ENCODE measurements at places on chromosomes 2 and 18. TPM values are rescaled to one million over a fixed set of nuclear protein-coding genes. Genes with fewer than 3 reads are reported as not detected.

The SCN1A gene
- total RNA-seq = 0.42 TPM

The POLR1A gene
- 11.8 TPM for total RNA-seq

The DOK6 gene
- total RNA-seq = 0.74 TPM

The CTDSP1 gene
- total RNA-seq = 134 TPM

The TTC39C gene
- 40.7 TPM for total RNA-seq

The ANKRD23 gene
- 4.0 TPM for total RNA-seq

The CFAP210 gene
- not detected for total RNA-seq

The TMEM17 gene
- 4.9 TPM for total RNA-seq

GRCh38 chr2:240638512-240639160, 13.4 kb downstream of the GPR35 start:
- H3K4me3 ChIP-seq = no peak overlapping the region
- H3K4me1 ChIP-seq = no peaks in the 10 kb centered on the region
- no peaks in the 10 kb centered on the region for H3K36me3 ChIP-seq
- H3K27me3 ChIP-seq = no peaks in the 10 kb centered on the region
- no peak overlapping the region for H3K27ac ChIP-seq

- H3K27me3 ChIP-seq = no peaks in the 10 kb centered on the region
- H3K4me1 ChIP-seq = peaks cover 42% of the 10 kb centered on the region
- H3K4me3 ChIP-seq = no peak overlapping the region
- no peak for DNase-seq
These were observed 28.4 kb downstream of the AAK1 start for GRCh38 chr2:69615078-69615625.

- peaks cover 11% of the 10 kb centered on the region for H3K4me1 ChIP-seq
- no peaks in the 10 kb centered on the region for H3K36me3 ChIP-seq
- no peak for DNase-seq
- H3K27ac ChIP-seq = no peak overlapping the region
- no peak overlapping the region for H3K4me3 ChIP-seq
These were observed 190.7 kb downstream of the ZBTB7C start for GRCh38 chr18:48218285-48219022.

DNA sequence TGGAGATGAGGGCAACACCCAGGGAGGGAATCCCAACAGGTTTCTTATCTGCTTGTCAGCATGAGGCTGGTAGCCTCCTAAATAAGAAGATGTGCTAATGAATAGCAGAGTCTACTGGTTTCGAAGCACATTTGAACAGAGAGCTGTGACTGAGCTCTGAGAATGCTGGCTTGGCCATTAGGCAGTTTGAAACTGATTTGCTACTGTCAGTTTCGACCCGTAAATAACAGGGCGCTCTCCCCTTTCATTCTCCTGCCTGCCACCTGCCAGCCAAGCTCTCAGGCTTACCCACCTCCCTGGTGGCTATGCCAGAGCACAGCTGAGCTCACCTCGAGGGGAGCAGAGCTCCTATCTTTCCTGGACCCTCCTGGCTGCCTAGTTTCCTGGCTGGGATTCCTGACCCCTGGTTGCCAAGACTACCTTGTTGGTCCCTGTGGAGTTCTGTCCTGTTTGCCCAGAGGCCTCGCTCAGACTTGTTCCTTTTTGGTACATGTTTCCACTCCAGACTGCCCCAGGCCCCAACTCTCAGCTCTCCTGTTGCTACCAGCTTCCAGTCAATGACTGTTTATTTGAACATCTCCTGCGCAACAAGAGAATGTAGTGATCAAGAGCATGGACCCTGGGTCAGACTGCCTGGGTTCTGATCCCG, 102.3 kb upstream of the ALPP start:
- H3K36me3 ChIP-seq = no peaks in the 10 kb centered on the region
- H3K27me3 ChIP-seq = no peaks in the 10 kb centered on the region
- H3K4me3 ChIP-seq = no peak overlapping the region
- H3K4me1 ChIP-seq = no peaks in the 10 kb centered on the region
- no peak overlapping the region for H3K27ac ChIP-seq

DNA sequence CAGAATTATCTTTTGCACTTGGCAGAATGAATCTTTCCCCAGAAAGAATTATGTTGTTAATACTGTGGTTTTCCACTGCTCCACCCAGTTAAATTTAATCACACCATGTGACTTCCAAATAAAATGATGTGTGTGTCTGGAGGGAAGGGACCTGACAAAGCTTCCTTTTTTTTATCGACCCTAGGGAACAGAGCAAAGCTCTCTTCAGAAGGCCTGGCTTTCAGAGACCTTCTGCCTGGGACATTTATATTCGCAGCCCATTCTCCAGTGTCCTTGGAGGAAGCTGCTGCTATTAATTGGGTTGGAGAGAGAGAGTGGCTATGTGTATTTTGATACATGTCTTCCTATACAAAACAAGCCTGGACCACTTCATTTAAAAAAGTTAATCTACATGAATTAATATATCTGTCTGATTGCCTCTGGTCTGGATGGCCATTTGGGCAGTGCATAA, 233.7 kb downstream of the PRKCE start:
- H3K4me3 ChIP-seq = no peak overlapping the region
- no peak for DNase-seq
- H3K27ac ChIP-seq = peak overlapping the region; percentile 46
- H3K4me1 ChIP-seq = peaks cover 15% of the 10 kb centered on the region

DNA sequence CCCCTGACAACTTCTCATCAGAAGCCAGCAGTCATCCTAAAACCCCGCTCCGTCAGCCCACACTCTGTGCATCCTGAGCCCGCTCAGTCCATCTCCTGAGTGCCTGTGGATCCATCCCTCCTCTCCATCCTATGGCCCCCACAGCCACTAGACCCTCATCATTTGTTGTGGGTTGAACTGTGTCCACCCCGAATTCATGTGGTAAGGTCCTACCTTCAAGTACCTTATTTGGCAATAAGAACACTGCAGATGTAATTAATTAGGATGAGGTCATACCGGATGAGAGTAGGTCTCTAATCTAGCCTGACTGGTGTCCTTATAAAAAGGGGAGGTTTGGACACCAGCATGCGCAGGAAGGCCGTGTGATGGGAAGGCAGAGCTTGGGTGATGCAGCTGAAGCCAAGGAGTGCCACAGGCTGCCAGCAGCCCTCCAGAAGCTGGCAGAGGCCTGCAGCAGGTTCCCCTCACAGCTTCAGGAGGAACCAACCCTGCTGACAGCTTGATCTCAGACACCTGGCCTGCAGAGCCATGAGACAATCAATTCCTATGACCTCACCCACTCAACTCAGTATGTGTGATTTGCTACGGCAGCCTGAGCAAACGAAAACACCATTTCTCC, 192.4 kb downstream of the ZBTB7C start:
- H3K4me3 ChIP-seq = no peak overlapping the region
- no peak overlapping the region for H3K27ac ChIP-seq
- no peak for DNase-seq

DNA sequence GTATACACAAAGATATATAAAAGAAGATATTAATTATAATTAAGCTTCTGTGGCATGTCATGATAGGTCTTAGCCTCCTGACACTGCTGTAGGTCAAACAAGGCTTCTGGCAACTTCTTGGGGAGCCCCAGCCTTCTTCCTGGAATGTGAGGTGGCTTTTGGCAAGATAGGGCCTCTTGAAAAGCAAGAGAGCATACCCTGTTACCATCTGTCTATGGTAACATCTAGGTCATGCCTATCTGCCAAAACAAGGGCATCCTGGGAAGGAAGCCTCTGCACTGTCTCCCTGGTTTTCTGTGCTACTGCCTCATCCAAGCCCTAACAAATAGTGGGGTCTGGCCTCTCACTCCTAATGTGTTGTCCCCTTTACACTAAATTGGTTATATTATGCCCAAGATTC, 70.9 kb downstream of the CCDC148 start:
- H3K27ac ChIP-seq = no peak overlapping the region
- no peaks in the 10 kb centered on the region for H3K36me3 ChIP-seq
- no peak overlapping the region for H3K4me3 ChIP-seq
- no peaks in the 10 kb centered on the region for H3K27me3 ChIP-seq
- DNase-seq = no peak

DNA sequence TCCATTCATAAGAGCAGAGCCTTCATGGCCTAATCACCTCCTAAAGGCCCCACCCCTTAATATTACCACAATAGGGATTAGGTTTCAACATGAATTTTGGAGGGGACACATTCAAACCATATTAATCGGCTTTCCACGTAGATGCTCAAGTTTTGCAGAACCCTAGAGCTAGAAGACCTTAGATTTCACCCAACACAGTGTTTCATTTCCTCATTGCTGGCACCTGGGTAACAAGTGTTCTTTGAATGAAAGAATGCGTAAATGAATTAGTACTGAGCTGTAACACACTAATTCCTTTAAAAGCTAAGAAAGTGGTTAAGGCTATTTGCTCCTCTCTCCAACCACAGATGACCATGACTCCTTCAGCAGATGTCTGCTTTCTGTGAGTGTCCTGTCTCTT, 252.5 kb downstream of the SMAD2 start:
- no peaks in the 10 kb centered on the region for H3K36me3 ChIP-seq
- no peak overlapping the region for H3K4me3 ChIP-seq
- H3K27ac ChIP-seq = no peak overlapping the region
- no peaks in the 10 kb centered on the region for H3K27me3 ChIP-seq
- H3K4me1 ChIP-seq = no peaks in the 10 kb centered on the region

- H3K4me1 ChIP-seq = no peaks in the 10 kb centered on the region
- H3K27ac ChIP-seq = no peak overlapping the region
- H3K4me3 ChIP-seq = no peak overlapping the region
- H3K36me3 ChIP-seq = no peaks in the 10 kb centered on the region
- DNase-seq = no peak
These were observed 71.4 kb upstream of the FAM98A start for GRCh38 chr2:33670392-33670937.

GRCh38 chr2:62797107-62797506, 91.6 kb downstream of the EHBP1 start:
- H3K27ac ChIP-seq = no peak overlapping the region
- peaks cover 13% of the 10 kb centered on the region for H3K4me1 ChIP-seq
- H3K4me3 ChIP-seq = no peak overlapping the region
- DNase-seq = no peak

- no peaks in the 10 kb centered on the region for H3K27me3 ChIP-seq
- no peak overlapping the region for H3K27ac ChIP-seq
- H3K4me3 ChIP-seq = no peak overlapping the region
- no peaks in the 10 kb centered on the region for H3K36me3 ChIP-seq
- DNase-seq = no peak
- no peaks in the 10 kb centered on the region for H3K4me1 ChIP-seq
These were observed 222.4 kb upstream of the NCKAP5 start for GRCh38 chr2:133790711-133791110.

DNA sequence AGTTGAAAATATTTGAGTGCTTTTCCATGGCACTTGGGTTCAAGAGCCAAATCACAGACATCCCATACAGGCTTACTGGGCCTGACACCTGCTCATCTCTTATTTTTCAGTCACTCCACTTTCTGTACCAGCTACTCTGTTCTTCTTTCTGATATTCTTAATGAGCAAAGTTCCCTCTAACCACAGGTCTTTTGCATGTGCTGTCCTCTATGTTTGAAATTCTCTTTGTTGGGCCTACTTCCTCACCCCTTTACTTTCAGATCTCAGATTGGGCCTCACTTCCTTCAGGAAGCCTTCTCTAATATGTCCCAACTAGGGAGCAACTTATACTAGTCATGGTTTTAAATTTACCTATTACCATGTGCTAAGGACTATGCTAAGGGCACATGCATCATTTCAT, 81.8 kb upstream of the RBMS1 start:
- no peak overlapping the region for H3K27ac ChIP-seq
- no peaks in the 10 kb centered on the region for H3K27me3 ChIP-seq
- H3K4me1 ChIP-seq = no peaks in the 10 kb centered on the region
- DNase-seq = no peak
- no peak overlapping the region for H3K4me3 ChIP-seq

DNA sequence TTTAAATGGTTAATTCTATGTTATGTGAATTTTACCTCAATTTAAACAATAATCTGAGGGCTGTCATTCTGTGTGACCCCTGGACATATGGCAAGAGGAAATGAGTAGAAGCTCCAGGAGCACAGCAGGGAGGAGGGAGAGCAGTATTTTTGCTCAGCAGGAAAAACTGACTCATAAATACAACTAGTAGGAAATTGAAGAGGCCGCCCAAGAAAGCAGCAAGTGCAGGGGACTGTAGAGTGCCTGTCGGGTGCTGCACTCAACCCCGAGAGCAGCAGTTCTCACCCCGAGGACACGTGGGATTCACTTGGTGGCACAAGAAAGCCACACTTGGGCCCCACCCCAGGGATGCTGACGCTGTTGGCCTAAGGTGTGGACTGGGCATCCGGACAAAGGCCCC, 60.8 kb downstream of the NPAS2 start:
- no peak overlapping the region for H3K27ac ChIP-seq
- no peaks in the 10 kb centered on the region for H3K27me3 ChIP-seq
- H3K4me1 ChIP-seq = peaks cover 22% of the 10 kb centered on the region
- no peaks in the 10 kb centered on the region for H3K36me3 ChIP-seq

- no peak overlapping the region for H3K27ac ChIP-seq
- H3K4me1 ChIP-seq = peaks cover 10% of the 10 kb centered on the region
- H3K4me3 ChIP-seq = no peak overlapping the region
These were observed 45.6 kb upstream of the RNU4ATAC start for GRCh38 chr2:121485039-121485438.

- H3K4me1 ChIP-seq = peaks cover 56% of the 10 kb centered on the region
- no peak overlapping the region for H3K27ac ChIP-seq
- no peak for DNase-seq
These were observed 24.1 kb downstream of the INPP4A start for GRCh38 chr2:98468621-98469236.

DNA sequence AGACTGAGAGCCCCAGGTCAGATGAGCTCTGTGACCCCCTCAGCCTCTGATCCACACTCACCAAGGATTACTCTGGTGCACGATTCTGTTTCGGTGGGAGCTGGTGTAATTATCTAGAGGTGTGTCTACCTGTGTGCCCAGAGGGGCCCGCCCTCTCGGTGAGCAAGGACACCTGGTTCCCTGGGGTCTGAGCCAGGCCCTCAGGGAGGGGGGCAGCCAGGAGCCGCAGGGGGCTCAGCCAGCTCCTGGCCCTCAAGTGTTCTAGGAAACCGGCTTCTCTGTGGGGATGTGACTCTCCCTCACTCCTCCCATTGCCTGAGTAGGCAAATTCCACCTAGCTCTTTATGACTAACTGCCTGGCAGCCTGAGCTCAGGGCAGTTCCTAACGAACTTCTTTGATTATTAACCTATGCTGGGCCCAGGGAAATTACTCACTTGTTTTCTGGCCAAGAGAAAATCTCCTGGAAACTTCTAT, 17.4 kb downstream of the AGAP1 start:
- H3K4me1 ChIP-seq = no peaks in the 10 kb centered on the region
- H3K27ac ChIP-seq = no peak overlapping the region
- H3K27me3 ChIP-seq = no peaks in the 10 kb centered on the region

- no peaks in the 10 kb centered on the region for H3K4me1 ChIP-seq
- no peak overlapping the region for H3K27ac ChIP-seq
- no peak for DNase-seq
- no peaks in the 10 kb centered on the region for H3K36me3 ChIP-seq
- no peak overlapping the region for H3K4me3 ChIP-seq
- H3K27me3 ChIP-seq = no peaks in the 10 kb centered on the region
These were observed 314.0 kb upstream of the ID2 start for GRCh38 chr2:8367833-8368232.

DNA sequence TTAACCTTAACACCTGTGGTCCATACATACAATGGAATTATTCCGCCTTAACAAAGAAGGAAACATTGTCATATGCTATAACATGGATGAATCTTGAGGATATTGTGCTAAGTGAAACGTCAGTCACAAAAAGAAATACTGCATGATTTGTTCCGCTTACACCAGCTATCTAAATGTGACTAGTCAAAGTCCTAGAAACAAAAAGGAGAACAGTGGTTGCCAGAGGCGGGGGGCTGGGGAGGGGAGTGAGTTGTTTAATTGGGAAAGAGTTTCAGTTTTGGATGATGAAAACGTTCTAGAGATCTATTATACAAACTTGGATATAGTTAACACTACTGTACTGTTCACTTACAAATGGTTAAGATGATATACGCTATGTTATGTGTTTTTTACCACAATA, 72.0 kb downstream of the SPRED2 start:
- H3K27ac ChIP-seq = no peak overlapping the region
- no peak for DNase-seq
- H3K36me3 ChIP-seq = no peaks in the 10 kb centered on the region
